EH (cell line): ENCODE measurements at places on chromosomes 6 and 20.
A peak's percentile ranks its signal among the peaks of the same experiment; 100 is the strongest.

GRCh38 chr6:138944412-138944811 lies 43.6 kb downstream of the REPS1 start:
- DNase-seq: peak; percentile 53

DNA sequence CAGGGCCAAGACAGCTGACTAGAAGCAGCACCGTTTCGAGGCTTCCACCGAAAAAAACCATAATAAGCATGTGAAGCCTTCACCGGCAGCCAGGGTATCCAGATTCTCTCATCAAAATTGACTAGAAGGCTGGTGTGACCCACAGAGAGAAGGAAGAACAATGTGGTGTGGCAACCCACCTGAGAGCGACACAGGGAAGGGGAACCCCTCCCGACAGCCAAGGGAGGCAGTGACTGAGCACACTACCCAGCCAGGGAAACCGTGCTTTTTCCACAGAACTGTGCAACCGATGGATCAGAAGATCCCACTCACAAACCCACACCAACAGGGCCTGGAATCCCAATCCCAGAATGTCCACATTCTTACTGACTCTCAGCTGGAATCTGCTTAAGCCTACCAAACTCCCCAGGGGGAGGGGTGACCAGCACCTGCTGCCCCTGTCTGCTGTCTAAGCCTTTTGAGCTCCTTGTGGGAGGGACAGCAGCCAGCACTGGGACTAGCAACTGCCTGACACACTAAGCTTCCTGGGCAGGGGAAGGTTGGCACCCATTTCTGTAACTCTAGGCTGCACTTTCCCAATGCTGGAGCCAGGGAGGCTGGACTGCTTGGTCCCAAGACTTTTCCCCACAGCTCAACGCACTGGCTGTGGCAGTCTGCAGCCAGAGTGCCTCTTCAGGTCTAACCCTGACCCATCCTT lies 231.9 kb upstream of the FAM83B start:
- no peak for DNase-seq

GRCh38 chr6:145315982-145316600 lies 419.2 kb downstream of the EPM2A start:
- DNase-seq: no peak

GRCh38 chr6:169646906-169647567 lies 54.8 kb downstream of the WDR27 start:
- no peak for DNase-seq

GRCh38 chr6:80488190-80488589 lies 381.7 kb downstream of the BCKDHB start:
- DNase-seq: no peak
